Upper lobe of left lung (tissue), 6 donors: ENCODE measurements at places on chromosomes 2 and 18.

DNA sequence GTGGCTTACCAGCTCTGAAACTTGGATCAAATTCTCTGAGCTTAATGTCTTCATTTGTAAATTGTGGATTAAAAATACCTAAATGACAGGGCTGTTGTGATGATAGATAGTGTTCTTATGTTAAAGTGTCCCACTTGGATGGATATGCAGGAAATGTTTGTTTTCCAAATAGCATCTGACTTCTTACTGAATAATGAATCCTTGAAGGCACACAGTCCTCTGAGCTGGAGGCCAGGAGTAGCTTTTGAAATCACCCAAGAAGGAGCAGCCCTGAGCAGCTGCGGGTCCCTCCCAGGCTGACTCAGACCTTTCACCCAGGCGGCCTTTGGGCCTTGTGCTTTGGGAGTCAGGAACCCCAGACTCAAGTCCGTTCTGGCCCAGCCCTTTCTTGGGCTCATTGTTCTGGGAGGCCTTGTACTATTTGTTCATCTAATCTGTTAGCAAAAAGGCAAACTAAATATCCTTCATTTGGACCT is 173.0 kb upstream of the GATA6 start:
- DNase-seq = no peak

DNA sequence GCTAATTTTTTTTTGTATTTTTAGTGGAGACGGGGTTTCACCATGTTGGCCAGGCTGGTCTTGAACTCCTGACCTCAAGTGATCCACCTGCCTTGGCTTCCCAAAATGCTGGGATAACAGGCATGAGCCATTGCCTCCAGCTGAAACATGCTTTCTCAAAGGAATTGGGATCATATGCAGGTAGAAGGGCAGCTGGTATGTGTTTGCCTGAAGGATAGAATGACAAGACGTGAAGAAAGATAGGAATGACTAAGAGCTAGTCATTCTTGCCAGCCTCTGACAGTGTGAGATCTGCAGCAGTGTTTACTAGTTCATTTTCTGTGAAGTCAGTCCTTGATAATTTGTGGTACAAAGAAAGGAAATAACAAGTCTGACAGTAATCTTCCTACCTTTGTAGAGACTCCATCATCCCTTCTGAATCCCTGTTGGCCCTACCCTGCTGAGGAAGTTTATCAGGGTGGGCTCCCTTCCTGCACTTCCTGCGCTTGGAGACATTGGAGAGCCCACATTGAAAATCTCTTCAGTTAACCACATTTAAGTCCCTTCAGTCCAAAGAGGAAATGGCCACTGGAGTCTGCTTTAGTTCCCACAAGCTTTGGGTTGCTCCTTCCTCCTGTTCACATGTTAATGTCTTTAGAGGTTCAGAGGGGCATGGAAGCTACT is 14.7 kb downstream of the CFLAR start:
- no peak for DNase-seq

- no peak for DNase-seq
Observed at GRCh38 chr2:232503809-232504323, 16.2 kb upstream of the ECEL1 start.

DNA sequence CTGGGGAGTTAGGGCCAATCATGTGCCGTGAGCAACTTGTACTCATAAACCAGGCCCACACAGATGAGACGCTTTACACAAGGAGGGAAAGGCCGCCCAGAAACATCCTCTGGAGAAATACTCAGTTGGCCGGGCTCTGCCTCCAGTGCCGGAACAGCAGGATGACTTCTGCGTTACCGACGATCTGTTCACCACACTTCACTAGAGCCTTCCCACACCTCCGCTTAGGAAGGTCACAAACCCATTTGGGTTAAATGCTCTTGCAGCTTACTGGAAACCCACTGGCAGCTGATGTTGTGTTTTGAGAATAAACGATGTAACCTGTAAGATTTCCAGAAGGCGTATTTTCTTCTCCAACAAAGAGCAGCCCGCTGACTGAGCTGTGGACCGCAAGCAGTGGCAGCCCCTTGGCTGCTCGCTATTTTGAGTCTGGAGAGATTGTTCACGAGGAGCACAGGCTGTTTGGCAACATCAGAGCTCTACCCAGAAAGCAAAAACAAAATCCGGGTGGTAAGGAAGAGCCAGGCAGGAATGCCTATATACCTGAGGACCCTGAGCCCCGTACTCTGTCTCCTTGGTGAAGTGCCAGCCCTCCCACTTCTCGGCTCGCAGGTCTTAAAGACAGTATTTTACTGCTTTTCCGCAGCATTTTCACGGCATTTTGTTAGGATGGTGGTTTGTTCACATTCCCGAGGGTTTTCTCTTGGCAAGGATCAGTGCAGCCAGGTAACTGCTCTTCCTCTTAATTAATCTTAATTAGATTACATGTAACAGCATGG is 44.0 kb downstream of the COLEC12 start:
- DNase-seq = no peak

DNA sequence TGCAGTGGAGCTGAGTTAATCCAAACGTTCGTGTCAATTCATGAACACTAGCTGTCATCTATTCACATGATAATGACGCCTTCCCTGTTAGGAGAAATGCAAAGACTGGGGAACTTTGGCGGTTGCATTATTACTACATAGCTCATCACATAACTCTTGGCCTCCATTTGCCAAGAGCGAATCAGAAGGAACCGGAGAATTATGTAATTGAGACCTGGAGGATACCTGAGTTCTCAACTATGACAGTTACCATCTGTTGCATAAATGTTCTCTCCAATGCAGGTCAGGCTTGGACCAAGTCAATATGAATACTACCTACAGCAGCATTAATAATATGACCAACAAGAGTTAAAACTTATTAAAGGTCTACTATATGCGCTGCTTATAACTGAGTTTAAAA is 274.5 kb downstream of the CLIP4 start:
- DNase-seq = no peak
